ENCODE measurements at places on chromosomes 12 and 14.
A peak's percentile ranks its signal among the peaks of the same experiment; 100 is the strongest.

DNA sequence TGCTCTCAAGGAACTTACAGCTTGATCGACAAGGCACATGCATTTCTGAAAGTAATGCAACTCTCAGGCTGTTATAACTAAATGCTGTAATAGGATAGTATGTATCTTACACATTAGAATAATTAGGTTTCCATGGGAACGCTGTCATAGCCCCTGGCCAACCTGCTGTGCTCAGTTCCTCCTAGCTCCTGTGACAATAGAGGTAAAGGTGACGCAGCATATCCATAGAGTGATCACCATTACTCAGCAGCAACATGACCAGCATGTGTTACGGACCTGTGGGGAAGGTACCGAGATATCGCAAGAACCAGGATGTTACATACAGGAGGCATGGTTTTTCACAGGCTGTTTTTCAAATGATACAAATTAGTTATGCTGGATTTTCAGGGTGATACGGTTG lies 150.7 kb downstream of the CAND1 start:
- DNase-seq, result no peak

- no peak for DNase-seq
Measured at GRCh38 chr12:66508025-66508424, 170.9 kb downstream of the GRIP1 start.

GRCh38 chr12:65189028-65189718 lies 19.8 kb downstream of the LEMD3 start:
- DNase-seq, result no peak

- DNase-seq, result no peak
Measured at GRCh38 chr12:31527083-31527482, 63.9 kb downstream of the DENND5B start.

DNA sequence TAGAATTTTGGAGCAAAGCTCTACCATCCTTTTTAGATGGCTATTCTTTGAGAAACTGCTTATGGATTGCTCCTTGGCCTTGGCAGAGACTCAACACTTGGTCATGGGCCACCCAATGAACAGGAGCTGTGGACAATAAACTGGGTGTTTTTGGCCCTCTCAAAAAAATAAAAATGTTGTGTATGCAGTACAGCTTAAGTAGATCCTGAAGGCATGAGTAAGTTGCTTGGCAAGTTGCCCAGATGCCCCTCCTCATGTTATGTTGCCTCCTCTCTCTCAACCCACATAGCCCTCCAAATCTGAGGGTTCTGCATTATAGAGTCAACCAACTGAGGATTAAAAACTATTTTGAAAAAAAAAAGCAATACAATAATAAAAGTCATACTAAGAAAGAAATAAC lies 124.9 kb downstream of the ATP23 start:
- DNase-seq, result no peak

DNA sequence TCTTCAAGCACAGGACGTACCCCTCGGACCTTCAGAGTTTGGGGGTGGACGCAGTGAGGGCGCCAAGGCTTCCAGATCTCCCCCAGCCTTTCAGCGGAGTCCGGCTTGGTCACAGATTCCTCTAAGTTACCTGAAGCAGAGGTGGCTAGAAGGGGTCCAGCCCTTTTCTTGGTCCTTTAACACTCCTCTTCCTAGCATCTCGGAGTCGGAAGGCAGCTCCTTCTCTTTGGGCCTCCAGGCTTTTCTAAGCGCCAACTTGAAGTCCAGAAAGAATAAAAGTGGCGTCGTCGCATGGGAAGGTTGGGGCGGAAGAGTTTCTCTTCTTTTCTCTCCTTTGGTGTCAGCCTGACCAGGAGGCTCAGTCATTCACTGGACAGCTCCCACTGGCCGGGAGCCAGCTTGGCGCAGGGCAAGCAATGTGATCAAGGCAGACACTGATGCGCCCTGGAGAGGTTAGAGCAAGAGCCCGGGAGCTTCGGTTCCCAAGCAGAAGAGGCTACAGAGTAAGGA lies 9.6 kb downstream of the OR6S1 start:
- no peak for DNase-seq

DNA sequence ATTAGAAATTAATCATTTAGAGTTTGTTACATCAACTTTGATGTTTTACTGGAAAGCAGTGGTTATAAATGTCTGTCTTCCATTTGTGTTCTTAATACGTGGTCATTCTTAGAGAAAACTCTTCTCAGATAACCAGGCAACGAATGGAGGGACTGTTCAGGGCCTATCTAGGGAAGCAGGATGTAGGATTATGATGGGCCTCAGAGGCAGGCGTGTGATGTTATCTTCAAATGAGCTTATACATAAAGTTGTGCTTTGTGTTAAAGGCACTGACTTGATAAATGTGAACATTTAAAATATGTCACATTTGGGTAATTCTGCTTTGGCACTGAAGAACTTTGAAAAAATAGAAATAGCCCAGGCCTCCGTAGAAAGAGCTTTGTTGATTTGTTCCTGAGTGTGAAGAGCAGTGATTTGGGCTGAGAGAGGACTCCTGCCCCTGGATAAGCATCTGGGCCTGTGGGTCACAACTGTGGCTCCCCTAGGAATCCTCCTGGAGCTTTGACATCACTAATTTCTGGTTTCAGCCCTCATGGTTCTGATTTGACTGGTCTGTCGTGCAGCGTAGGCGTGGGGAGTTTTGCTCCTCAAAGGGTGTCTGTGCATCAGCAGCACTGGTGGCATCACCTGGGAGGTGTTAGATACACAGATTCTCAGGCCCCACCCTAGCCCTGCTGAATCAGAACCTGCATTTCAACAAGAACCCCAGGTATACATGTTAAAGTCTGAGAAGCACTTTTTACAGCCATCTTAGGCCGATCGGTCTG lies 55.4 kb downstream of the SAMD4A start:
- no peak for DNase-seq

DNA sequence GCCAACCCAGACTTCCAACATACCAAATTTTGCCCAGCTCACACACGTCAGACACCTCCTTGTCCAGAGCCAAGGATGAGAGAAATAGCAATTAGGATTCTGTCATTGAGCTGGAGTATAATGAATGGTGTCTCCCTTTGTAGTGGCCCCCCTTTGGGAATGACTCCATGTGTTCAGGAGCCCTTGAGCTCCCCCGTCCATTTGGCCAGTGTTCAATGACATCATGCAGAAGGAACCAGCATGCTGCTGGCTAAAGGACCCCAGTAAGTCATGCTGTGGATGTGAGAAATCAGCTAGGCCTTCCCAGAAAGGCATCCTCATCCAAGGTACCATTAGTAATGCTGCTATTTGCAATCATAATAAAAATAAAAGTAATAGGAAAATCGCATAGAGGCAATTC lies 158.8 kb upstream of the SRRM4 start:
- no peak for DNase-seq

DNA sequence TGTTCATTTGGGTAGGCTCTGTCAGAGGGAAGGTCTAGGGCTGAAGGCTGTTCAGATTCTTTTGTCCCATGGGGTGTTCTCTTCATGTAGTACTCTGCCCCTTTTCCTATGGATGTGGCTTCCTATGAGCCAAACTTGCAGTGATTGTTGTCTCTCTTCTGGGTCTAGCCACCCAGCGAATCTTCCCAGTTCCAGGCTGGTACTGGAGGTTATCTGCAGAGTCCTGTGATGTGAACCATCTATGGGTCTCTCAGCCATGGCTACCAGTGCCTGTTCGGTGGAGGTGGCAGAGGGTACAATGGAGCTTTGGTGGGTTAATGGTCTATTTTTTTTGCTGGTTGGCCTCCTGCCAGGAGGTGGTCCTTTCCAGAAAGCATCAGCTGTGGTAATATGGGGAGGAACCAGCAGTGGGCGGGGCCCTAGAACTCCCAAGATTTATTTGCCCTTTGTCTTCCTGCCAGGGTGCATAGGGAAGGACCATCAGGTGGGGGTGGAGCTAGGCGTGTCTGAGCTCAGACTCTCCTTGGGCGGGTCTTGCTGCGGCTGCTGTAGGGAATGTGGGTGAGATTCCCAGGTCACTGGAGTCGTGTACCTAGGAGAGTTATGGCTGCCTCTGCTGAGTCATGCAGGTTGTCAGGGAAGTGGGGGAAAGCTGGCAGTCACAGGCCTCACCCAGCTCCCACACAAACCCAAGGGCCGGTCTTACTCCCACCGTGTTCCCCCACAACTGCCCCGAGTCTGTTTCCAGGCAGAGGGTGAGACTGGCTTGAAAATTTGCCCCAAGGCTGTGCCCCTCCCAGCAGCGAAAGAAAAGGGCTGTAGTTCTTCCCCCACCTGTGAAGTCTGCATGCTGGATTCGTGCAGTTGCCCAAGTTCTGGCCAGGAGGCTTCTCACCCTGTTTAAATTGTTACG lies 17.5 kb downstream of the MTRFR start:
- no peak for DNase-seq

DNA sequence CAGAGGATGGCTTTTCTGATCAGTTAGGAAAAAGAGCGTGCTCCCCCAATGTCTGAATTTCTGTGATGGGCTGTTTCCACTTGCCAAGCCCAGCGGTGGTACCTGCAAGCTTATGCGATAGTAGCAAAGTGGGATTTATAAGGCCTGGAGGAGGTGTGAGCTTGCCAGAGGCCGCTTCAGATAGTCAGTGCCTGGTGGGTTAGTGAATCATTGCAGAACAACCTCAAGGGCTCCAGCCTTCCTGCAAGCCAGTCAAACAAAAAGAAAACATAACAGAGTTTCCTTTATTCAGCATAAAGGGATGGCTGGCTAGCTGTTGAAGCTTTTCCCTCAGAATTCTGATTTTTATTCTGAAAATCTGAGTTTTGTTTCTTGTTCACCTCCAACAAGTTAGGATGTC lies 7.6 kb upstream of the BMP4 start:
- no peak for DNase-seq

- DNase-seq, result peak; percentile 56
Measured at GRCh38 chr14:52695481-52696091, at the start of gene ERO1A. TSS of gene ERO1A (minus strand) at chr14:52695558. CDS start at chr14:52695481, 77 bp downstream.

- DNase-seq, result no peak
Measured at GRCh38 chr12:8572507-8572906, 31.8 kb upstream of the CLEC4E start.

DNA sequence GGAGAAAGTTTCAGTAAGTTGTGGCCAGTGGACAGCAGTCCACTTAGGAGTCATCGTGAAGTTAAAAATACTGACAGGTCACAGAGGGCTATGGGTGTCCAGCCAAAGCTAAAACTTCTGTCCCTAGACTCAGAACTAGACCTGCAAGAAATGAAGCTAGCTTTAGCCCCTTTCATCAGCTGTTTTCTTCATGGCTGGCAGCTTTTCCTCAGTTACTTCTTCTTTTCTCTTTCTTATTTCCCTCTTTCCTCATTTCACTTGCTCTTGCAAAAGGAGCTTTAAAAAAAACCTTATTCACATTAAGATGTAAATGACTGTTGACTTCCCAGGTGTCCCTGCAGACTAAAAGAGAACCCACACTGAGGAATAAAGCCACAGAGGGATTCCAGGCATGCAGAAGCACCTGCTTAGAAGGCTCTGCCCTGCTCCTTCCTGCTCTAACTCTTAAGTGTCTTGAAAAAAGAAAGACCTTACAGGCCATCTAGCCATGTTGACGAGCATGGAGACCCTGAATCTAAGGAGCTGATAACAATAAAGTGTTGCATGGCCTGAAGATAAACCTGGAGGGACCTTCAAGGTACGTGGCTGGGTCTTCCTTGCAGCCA lies 69.7 kb upstream of the CCND2 start:
- DNase-seq, result no peak

DNA sequence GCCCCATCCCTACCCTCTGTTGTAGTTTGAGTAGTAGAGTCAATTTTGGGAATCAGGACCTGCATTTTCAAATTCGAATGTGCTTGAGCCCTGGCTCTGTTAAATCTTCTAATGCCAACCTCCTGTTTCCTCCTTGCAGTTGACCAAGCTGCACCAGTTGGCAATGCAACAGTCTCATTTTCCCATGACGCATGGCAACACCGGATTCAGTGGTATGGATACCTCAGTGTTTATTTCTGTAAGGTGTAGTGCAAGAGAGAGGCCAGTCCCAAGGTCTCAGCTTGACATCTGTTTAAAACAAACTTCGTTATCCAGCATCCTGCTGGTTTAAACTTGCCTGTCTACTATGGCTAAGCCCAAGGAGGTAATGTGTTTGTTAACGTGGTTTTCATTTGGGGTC lies 15.2 kb downstream of the PCBP2 start:
- DNase-seq, result no peak

DNA sequence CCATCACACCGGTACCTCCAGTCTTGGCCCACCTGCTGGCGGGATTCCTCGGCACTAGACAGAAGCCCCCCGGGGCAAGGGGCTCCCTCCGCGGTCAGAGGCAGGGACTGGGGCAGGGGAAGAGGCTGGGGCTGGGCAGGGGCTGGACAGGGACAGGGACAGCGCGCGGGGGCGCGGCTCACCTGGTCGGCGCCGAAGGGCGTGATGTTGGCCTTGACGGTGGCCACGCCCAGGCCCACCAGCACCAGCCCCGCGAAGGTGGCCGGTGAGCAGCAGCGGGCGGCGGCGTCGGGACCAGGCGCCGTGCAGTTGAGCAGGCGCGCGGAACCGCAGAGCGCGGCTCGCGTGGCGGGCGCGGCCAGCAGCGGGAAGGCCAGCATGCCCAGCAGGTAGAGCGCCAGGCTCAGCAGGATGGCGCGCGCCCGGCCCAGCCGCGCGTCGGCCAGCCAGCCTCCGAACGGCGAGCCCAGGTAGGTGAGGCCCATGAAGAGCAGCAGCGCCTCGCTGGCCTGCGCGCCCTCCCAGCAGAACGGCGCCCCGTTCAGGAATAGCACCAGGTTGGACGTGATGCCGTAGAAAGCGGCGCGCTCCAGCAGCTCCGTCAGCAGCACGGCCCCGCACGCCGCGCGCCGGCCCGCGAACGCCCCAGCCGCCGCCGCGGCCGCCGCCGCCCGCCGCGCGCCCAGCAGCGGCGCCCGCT lies 392 bp downstream of the SLC15A4 start:
- no peak for DNase-seq

- no peak for DNase-seq
Measured at GRCh38 chr12:53579545-53579955, 46.6 kb downstream of the ATF7 start.

DNA sequence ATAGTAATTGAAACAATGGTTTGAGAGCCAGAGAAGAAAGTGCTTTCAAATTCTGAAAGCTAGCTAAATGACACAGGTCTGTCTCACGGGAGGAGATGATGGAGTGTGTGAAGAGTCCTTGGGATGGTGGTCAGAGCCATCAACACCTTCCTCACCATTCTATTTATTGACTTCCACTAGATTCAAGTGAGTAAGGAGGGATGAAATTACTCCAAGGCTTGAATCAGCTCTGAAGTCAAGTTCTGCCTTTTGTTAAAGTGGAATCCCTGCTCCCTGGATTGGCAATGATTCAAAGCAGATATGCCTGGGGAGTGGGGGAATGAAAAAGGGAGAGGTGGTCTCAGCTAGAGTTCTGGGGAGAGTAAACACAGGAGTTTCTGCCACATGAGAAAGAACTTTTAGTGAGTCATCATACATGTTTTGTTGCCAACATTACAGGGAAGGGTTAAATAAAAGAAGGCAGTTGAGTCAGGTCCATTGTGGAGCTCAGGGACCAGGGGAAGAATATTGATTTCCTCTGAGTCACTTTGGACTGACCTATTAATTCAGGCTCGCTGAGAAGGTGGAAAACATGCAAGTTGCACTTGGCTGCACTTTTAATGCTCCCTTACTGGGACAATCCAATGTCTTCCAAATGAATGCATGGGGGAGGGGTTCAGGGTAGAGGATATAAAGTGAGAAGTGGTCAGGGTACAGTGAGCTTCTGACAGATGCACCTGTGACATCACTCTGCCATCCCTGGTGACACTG lies 142.7 kb downstream of the TBX5 start:
- no peak for DNase-seq
